ENCODE measurements at places on chromosomes 4 and X.

GRCh38 chrX:10903523-10903922 lies 207.6 kb upstream of the HCCS start:
- DNase-seq = no peak

DNA sequence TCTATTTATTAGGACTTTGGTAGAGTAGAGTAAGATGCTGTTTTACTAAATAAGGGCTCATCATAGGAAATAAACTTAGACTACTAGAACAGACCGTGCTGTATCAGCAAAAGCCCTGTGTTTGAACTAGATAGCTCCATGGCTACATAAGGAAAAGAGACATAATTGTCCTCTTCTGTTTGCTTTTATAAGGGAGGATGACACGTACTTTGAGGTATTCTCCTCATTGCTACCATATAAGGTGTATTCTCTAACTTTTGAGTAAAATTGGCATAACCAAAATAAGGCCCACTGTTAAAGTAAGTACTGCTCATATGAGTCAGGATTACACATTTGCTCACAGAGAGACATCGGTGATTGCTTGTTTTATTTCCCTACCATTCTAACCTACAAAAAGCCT lies 64.3 kb downstream of the PDLIM5 start:
- DNase-seq = no peak

DNA sequence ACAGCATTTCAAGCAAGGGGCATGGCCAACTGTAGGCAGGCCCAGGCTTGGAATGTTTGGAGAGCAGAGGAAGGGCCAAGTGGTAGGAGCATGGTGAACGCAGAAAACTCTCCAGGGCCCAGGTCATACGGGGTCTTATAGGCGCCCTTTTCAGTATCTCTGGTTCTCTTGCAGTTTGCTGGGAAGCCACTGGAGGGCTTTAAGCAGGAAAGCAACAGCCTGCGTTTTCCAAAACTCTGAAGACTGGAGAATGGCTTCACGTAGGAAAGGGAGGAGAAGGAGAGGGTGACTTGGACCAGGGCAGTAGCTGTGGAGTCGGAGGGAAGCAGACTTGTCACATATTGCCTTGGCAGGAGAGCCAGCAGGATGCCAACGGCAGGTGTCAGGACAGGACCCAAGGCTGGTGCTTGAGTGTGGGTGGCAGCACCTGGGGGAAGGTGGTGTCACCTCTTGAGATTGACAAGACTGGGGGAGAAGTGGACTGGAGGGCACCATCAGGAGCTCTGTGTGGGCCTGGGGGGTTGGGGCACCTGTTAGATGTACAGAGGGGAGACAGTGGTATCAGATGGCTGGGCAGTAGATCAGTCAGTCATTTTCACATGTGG lies 21.9 kb downstream of the TKTL1 start:
- no peak for DNase-seq

DNA sequence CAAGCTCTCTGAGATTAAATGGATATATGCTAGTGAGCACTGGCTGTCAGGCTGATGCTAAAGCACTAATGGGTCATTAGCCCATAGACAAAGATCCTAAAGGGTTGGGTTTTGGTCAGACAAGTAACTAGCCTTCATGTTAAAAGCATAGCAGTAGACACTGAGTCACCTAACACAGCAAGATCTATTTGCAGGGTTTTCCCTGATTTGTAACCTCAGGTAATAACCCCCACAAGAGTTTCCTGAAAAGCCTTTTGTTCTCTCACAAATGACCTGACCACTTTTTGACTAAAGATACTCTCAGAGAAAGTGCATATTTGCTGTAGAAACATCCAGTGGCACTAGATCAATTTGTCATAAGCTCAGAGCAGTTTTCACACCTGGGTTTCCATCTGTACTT lies 251.1 kb upstream of the TEX13A start:
- DNase-seq = no peak

GRCh38 chr4:182918044-182918607 lies 940 bp upstream of the DCTD start:
- DNase-seq = no peak
